ENCODE measurements at places on chromosomes 16 and 17.

- no peak for DNase-seq
Measured at GRCh38 chr16:65704866-65705265, 583.0 kb upstream of the CDH11 start.

GRCh38 chr16:76371441-76371840, 94.2 kb downstream of the CNTNAP4 start:
- DNase-seq, result no peak

DNA sequence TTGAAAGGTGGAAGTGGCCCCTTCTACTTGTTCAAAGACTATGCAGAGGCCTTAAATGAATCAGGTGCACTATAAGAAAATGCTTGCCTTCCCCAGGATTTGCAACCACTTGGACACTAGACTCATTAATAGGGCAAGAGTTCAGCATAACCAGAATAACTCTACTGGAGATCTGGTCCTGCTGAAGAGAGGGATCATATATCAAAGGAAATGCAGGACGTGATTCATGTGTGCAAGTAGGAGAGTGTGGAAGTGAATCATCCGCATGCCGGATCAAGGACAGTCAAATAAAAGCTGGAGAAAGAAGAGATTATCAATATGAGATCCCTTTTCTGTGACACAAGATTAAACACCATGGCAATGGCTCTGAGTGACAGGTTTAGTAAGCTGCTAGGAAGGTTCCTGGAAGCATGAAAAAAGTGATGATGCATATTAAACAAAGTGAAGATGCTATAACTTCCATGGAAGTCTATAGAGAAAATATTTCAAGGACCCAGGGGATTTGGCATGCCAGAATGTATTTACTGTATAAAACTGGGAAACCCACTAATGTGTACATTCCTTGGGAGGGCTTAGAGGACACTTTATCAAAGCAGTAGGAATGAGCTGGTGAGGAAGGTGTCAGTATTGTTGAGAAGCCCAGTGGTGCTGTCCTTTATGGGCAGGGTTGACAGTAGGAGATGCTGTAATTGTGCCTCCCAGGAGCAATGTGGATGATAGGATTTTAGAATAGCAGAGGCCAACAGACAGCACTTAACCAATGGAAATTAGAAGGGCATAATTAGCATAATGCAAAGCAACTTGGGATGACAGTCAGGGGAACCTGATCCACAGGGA, 133.1 kb downstream of the ABCA8 start:
- DNase-seq, result no peak

- DNase-seq, result no peak
Measured at GRCh38 chr16:70267516-70267915, 15.8 kb upstream of the EXOSC6 start.

DNA sequence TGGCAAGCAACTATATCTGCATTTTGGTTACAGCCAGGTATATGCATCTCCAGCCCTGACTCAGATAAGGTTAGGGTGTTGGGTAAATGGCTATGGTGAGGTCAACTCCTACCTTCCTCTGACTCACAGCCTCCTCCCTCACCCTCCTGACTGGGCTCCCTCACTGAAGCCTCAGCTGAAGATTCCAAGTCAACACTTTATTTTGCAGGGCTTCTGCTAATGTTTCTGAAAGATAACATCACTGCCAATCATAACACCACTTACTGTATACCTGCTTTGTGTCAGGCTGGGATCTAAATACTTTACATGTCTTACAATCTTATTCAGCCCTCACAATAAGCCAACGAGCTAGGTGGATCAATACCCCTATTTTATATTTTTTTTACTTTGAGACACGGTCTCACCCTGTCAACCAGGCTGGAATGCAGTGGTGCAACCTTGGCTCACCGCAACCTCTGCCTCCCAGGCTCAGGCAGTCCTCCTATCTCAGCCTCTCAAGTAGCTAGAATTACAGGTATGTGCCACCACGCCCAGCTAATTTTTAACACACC, 47.8 kb upstream of the GCSH start:
- DNase-seq, result no peak

DNA sequence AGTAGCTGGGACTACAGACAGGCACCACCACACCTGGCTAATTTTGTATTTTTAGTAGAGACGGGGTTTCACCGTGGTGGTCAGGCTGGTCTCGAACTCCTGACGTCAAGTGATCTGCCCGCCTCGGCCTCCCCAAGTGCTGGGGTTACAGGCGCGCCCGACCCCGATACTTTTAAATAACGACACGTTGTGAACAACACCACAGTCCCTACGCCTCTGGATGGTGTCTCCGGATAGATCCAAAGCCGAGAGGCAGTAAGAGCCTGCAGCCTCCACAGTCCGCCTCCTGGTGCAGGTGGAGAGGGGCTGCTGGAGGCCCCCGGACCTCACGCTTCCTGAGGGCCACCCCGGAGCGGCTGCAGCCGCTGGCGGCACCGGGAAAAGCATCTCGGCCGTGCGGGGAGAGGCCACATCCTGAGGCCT, 741 bp upstream of the TLCD3A start:
- no peak for DNase-seq

All from hippocampal formation (tissue), 2 donors.